ENCODE measurements at places on chromosomes 3 and 15. TPM values are rescaled to one million over a fixed set of nuclear protein-coding genes. Genes with fewer than 3 reads are reported as not detected.

DNA sequence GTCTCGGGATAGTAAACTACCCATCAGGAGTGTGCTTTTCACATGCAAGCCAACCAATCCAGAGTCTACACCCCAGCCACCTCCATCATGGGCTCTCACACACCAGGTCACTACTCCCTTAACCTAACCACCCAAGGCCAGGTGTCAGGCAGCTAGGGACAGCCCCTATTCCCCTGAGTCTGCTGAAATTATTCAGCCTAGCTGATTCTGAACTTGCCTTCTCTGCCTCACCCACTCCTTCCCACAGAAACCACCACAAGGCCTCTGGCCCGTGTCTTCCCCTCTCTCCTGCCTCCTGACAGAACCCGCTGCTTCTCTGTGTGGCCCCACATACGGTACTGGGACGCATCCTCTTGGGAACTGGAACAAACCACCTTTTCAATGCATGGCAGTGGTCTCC lies 82.1 kb downstream of the PCSK6 start:
- no peak for DNase-seq

DNA sequence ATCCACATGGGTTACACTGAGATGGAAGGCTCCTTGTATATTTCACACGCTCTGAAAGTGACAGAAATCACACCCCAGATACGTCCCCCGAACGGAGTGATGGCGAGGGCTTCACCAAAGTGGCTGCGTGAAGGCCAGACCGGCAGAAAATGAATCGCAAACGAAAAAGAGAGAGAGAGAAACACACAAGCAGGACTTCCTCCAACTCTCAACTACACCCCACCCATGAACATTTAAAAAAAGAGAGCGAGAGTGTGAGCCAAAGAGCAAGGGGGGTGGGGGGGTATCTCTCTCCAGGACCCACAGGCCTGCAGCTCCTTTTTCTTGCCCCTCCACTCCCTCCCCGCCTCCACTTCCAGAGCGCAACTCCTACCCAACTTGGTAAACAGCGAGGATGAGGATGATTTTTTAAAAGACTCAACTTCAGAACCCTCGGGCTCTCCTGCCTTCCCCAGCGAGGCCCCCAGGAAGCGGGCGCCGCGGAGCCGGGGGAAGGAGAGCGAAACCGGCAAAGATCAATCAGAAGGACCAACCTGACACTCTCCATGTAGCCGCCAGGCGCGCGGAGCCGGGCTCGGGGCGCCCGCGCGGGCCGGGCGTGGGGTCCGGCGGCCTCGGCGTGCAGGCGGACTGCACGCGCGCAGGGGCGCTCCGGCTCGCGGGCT lies 519.1 kb downstream of the FOXP1 start:
- DNase-seq, result peak; percentile 85

Gene DNAH12
- 0.22 TPM for total RNA-seq

Gene CSTA
- not detected for total RNA-seq

GRCh38 chr3:13122081-13123012 lies 49.1 kb upstream of the IQSEC1 start:
- DNase-seq, result no peak

Gene MYLK
- 2.9 TPM for total RNA-seq

DNA sequence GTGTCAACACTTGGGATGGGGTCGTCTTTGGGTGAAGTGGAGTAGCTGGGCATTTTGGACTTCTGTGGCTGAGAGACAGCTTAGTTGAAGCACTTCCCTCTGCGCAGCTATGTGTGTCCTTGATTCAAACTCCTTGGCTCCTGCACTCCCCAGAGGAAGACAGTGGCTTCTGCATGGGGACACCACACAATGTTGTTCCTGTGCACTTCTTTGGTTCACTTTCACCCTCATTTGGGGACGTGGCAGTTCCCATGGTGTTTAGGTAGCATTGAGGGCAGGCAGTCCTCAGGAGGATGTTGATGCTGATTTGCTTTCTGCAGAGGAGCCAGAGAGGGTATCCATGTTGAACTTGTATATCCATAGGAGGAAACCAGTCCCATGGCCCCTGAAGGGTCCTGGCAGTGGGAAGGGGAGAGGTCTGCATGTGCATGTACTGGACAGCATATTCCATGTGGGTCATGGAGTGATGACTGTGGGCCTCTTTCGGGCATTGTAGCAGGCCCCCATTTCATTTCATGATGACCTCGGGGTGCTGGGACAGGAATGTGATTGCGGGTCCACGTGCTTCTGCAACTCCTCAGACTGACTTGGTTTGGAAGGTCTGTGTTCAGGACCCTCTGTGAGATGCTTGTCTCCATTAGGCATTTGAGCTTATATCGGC lies 135.4 kb downstream of the SNRPN start:
- DNase-seq, result no peak

- DNase-seq, result no peak
These were observed 24.9 kb downstream of the DENND4A start for GRCh38 chr15:65767264-65767595.

- no peak for DNase-seq
These were observed 1.7 kb downstream of the BUB1B start for GRCh38 chr15:40162552-40162951.

DNA sequence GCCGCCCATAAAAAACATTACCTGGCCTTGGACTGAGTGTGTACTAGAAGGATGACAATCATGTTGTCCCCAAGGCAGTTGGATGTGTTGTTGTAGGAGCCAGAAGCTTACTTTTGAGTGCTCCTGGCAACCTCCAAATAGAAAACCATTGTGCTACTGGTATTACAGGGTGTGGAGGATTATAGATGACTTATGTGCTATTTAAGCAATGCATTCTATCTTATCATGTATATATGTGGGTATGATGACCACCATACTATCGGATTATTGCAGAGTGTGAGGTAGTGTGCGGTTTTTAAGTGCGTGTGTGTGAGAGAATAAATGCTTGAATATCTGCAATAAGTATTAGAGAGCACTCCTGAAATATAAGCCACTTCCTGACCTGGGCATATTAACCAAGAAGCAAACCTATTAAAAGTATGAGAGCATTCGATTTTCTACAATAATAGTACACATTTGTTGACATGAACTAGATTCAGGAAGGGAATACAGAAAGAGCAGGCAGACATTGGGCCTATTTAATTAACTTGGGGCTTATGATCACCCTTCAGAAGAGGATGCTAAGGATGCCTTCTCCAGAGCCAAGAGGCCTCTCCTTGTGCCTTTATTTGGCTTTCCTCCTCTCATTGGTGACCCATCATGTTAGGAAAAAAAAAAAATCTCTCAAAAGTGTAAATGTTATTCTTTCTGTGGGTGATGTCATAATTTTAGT lies 11.7 kb upstream of the MBNL1 start:
- DNase-seq, result no peak

DNA sequence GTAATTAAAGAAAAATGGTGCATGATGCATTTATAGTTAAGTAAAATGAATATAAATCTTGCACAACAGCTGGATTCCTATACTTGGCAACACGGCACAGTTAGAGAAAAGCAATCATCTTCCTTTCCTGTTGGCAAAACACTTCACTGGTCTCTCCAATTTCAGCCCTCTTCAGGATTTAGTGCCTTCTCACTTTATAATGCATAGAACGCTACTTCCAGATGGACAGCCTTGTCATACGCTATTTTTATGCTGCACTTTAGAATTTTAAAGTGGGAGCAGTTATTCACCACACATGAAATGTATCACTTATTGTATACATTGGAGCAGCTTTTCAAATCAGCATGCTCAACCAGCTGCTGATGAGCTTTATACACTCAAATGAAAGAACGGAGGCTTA lies 194.4 kb upstream of the GBE1 start:
- DNase-seq, result no peak

Gene XCR1
- not detected for total RNA-seq

Gene WHAMM
- 66.4 TPM for total RNA-seq

DNA sequence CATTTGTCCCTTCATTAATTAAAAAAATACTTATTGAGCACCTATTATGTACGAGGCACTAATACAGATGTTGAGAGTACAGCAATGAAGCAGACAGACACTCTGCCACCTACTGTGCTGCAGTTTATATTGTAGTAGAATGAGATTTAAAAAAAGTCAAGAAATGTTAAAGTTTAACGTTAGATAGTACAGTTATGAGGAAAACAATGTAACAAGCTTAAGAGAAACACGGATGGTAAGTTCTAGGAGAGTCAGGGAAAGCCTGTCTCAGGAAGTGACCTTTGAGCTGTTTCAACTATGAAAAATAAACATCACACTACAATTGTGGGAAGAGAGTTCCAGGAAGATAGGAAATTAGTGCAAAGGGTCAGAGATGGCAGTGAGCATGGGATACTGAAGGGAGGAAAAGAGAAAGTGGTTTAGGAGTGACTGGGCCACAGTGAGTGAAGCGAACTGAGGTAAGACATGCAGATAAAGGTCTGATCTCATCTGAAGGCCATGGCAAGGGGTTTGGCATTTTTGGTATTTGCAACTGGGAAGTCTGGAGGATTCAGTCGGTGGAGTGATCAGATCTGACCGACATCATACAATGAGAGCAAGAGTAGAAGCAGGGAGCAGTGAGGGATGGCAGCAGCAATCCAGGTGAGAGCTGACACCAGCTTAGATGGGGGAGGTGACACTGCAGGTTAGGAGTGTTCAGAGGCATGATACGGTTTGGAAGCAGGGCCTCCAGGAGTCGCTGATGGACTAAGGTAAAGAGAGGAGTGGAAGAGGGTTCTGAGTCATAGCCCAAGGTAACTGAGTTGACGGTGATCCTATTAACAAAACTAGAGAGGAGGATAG lies 28.5 kb downstream of the PLSCR4 start:
- no peak for DNase-seq

DNA sequence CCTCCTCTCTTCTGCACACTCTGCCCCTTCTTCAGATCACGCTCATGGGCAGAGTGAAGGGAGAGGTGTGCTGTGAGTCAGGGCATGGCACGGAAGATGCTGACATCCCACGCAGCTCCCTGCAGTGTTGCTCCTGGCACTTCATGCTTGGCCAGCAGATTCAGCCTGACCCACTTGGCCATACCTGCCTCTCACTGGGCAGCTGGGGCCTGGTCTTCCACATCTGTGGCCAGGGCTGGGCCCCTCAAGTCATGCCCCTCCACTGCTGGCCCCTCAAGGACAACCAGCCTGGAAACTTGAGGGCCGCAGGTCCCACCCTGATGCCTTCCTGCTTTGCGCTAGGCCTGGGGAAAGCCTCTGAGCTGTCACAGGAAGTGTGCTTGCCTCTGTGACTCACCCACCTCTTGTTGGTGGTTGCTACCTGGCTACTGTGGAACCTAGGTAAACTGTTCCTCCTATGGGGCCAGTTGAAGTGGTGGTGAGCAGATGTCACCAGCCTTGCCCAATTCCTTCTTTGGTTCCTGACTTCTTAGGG lies 48.7 kb downstream of the BSN start:
- DNase-seq, result peak; percentile 39

Gene SLC6A1
- total RNA-seq, result not detected

DNA sequence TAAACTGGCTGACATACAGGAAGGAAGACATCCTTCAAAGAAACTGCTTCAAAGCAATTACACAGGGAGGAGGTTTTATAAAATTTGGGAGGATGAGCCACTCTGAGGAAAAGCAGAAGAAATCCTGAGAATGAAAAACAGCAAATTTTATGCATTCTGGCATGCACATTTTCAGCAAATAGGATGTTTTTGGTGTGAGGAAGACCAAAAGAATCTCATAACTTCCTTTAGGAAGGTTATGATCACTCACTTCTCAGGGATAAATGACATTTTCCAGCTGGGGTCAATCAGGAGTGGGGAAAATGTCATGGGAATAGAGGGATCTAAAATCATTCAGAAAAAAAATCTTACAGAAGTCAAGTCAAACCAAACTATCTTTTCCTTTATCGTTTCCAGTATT lies 371.7 kb upstream of the CNTN6 start:
- DNase-seq, result no peak

DNA sequence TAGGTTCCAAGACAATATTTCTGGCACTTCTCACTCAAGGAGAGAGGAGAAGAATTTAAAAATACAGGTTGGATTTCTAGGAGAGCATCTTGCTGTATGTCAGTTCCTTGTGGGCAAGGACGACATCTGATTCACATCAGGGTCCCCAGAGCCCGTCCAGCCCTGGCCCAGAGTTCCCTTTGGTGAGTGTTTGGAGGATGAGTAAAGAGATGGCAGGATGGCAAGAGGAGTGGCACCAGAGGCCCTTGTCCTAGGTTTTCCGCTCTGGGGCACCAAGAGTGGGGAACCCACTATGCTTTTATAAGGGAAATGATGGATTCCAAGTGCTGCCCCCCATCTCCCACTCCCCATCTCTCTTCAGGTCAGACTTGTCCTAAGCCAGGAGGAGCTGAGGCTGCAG lies 181.8 kb downstream of the TBC1D2B start:
- no peak for DNase-seq

Data from CD4-positive, CD25-positive, alpha-beta regulatory T cell (primary cell).